Naive thymus-derived CD4-positive, alpha-beta T cell (primary cell): ENCODE measurements at places on chromosomes 16 and 17. TPM values are rescaled to one million over a fixed set of nuclear protein-coding genes. Genes with fewer than 3 reads are reported as not detected.

GRCh38 chr16:534135-534534 is 6.6 kb downstream of the CAPN15 start:
- no peak for DNase-seq
- no peak overlapping the region for H3K27ac ChIP-seq
- no peaks in the 10 kb centered on the region for H3K27me3 ChIP-seq
- peaks cover 10% of the 10 kb centered on the region for H3K4me1 ChIP-seq
- peaks cover 26% of the 10 kb centered on the region for H3K36me3 ChIP-seq

DNA sequence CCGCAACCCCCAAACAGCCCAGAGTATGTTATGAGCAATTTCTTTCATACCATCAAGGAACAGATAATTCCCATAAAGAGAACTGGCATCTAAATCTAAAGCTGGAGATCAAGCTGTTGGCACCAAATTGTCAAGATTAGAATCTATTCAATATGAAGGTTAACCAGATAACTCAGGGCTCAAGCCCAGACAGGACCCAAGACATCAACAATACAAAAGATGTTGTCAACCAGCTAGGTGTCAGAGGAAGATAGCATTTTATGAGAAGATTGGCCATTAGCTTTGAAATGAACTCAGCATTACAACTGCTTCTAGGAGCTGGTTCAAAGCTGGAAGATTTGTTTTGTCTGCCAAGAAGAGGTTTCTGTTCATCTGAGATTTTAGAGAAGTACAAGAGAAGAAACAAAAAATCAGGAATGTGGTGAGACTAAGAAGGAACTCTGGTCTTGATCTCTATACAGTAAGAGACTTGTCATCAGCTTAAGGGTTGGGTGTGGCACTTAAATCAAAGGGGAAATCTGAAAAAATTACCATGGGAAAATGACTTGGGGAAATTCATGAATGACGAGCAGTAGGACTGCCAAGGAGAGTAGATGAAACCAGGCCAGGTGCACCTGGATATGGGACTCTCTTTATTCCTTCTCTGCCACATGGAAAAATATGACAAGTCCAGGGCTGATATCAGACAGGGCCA is 64.2 kb upstream of the COX10 start:
- no peaks in the 10 kb centered on the region for H3K27me3 ChIP-seq
- no peaks in the 10 kb centered on the region for H3K36me3 ChIP-seq
- H3K4me1 ChIP-seq: no peaks in the 10 kb centered on the region
- H3K4me3 ChIP-seq: no peak overlapping the region
- no peak for DNase-seq
- H3K27ac ChIP-seq: no peak overlapping the region

DNA sequence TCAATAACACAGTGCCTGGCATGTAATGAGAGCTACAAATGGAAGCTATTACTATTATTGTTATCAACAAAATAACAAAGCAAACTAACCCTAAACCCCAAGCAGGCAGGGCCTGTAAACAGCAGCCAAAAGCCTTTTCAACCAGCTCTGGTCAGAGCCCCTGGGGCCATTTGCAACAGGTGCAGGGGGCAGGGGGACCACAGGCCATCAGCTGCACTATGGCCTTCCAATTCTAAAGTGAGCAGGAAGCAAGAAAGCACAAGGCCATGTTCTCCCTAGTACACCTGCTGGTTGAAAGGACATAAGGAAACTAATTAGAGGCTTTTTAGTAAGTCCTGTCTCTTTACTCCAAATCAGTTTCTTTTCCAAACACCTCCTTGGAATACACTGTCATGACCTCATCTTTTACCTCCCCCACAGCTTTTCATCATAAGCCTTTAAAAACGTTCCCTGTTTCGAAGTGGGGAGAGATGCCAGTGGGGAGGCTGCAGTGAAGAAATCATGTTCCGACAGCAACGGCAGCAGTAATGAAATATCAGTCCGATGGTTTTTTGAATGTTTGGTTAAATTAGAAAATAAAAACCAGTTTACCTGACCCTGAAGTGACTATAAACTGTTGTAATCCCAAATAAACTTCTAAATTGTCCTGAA is 68.4 kb upstream of the GSG1L start:
- H3K27me3 ChIP-seq: no peaks in the 10 kb centered on the region
- no peak for DNase-seq
- peaks cover 6% of the 10 kb centered on the region for H3K4me1 ChIP-seq
- H3K27ac ChIP-seq: no peak overlapping the region

DNA sequence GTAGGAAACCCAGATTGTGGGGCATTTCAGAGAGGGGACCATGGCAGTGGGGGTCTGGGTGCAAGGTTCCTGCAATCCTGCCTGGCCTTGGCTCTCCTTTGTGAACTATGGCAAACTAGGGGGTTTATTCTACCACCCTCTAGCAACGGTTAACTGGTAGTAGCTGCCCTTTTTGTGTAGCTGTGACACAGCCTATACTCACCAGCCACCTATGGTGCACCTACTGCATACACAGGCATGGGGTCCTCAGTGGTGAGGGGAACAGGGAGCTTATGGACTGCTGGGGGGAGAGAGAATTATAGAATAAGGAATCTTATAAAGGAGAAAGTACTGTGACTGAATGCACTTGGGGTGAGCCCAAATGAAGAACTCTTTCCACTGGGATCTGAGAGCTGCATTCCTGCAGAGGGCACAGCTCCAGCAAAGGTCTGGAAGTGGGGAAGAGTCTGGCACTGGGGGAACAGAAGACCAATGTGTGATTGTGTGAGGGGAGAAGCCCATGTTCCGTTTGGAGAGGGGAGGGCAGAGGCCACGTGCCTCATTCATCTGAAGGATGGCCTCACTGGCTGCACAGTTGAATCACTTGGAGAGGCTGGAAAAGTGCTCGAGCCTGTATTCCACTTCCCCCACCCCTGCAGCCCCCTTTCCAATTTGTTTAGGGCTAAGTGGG is 2.1 kb downstream of the MT1X start:
- H3K4me3 ChIP-seq: no peak overlapping the region
- H3K36me3 ChIP-seq: no peaks in the 10 kb centered on the region
- no peaks in the 10 kb centered on the region for H3K27me3 ChIP-seq
- H3K4me1 ChIP-seq: peaks cover 15% of the 10 kb centered on the region
- no peak for DNase-seq
- H3K27ac ChIP-seq: no peak overlapping the region

DNA sequence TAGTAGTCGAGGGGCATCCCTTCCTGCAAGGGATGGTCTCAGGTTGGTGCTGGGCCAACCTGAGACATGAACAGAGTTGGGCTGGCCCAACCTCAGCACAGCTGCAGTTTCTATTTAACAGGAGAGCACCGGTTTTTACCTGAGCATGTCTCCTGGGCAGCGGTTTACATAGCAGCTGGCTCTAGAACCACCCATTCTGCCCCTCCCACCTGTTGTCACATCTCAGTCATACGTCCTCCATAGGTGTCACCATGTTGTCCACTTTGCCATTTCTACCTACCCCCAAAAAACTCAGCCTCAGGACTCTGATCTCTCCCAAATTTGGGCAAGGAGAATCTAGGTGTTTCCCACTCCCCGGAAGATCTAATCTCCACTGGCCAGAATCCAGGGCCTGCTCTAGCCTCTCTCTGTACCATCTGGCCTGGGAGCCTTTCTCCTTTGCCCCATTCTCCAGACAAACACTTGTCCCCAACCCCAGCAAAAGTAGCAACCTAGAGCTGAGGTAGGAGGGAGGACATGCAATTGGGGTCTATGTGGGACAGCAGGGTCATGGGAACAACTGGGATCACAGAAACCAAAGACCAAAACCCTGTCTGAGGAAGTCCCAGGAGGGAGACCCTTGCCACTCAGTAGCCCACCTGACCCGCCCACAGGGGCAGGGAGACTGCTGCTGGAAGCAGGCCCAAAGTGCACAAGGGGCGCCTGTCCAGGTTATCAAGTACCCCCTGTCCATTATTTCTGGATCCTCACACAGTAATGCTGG is 19.1 kb downstream of the ETV4 start:
- no peaks in the 10 kb centered on the region for H3K4me1 ChIP-seq
- peaks cover 25% of the 10 kb centered on the region for H3K36me3 ChIP-seq
- DNase-seq: no peak
- no peaks in the 10 kb centered on the region for H3K27me3 ChIP-seq

- H3K27me3 ChIP-seq: no peaks in the 10 kb centered on the region
- H3K36me3 ChIP-seq: peaks cover 15% of the 10 kb centered on the region
- no peaks in the 10 kb centered on the region for H3K4me1 ChIP-seq
- DNase-seq: no peak
- no peak overlapping the region for H3K27ac ChIP-seq
- no peak overlapping the region for H3K4me3 ChIP-seq
Observed at GRCh38 chr17:82615084-82616020, 32.9 kb downstream of the WDR45B start.

GRCh38 chr17:21199311-21199710 is 14.7 kb downstream of the TMEM11 start:
- peaks cover 68% of the 10 kb centered on the region for H3K36me3 ChIP-seq
- H3K4me1 ChIP-seq: no peaks in the 10 kb centered on the region
- H3K27me3 ChIP-seq: no peaks in the 10 kb centered on the region
- no peak overlapping the region for H3K27ac ChIP-seq
- no peak for DNase-seq
- no peak overlapping the region for H3K4me3 ChIP-seq

GRCh38 chr17:61416540-61417363 is 17.1 kb downstream of the TBX2 start:
- DNase-seq: no peak
- no peaks in the 10 kb centered on the region for H3K4me1 ChIP-seq
- no peak overlapping the region for H3K27ac ChIP-seq
- H3K36me3 ChIP-seq: no peaks in the 10 kb centered on the region
- H3K4me3 ChIP-seq: no peak overlapping the region
- H3K27me3 ChIP-seq: no peaks in the 10 kb centered on the region

DNA sequence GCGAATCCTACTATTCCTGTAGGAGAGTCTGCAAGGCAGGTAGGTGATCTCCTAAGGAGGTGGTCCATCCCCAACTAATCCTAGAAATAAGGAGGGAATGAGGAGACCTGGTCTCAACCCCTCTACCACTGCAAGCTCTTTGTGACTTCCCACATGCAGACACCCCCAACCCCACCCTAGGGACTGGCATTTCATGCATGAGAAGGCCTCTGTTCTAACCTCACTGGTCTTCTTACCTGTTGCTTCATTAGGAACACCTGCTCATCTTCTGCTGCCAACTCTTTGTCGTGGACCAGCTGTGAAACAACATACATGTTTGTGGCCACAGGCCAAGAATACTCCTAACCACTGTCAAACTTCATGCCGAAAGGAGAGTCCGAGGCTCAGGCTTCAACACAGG is 22.6 kb downstream of the DYNC1LI2 start:
- no peak overlapping the region for H3K4me3 ChIP-seq
- H3K27me3 ChIP-seq: no peaks in the 10 kb centered on the region
- no peak overlapping the region for H3K27ac ChIP-seq
- H3K36me3 ChIP-seq: peaks cover 23% of the 10 kb centered on the region
- H3K4me1 ChIP-seq: no peaks in the 10 kb centered on the region
- no peak for DNase-seq

- no peaks in the 10 kb centered on the region for H3K27me3 ChIP-seq
- no peak for DNase-seq
- peaks cover 19% of the 10 kb centered on the region for H3K36me3 ChIP-seq
- H3K4me1 ChIP-seq: no peaks in the 10 kb centered on the region
- H3K27ac ChIP-seq: no peak overlapping the region
- no peak overlapping the region for H3K4me3 ChIP-seq
Observed at GRCh38 chr16:23406546-23407240, 46.3 kb downstream of the COG7 start.

DNA sequence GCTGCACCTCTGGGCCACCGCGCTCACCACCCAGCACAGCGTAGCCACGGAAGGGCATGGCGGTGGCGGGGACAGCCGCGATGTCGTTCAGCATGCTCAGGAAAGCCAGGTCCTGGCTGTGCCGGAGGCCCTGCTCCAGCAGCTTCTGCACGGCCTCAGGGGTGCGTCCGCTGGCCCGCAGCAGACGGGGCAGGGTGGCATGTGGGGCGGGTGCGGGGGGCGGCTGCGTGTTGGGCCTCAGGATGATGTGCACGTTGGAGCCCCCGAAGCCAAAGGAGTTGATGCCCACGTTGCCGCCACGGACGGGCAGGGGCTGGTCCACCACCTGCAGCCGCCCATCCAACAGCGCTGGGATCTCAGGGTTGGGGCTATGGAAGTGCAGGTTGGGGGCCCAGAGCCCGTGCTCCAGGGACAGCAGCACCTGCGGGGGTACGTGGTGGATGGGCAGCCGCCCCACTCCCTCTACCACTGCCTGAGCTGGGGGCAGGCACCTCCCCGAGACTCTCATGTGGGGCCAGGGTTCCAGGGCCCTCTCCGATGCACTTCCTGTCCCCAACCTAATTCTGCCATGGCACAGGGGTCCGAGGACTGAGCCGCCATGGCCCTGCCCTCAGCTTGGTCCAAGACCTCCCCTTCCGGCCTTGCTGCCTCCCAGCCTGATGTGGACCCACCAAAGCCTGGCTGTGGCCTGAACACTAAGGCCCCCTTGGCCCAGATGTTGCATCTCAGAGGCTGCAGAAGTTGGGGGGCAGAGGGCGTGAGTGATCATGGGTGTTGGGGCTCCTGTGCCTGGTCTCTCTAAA is 6.6 kb downstream of the FASN start:
- H3K27me3 ChIP-seq: no peaks in the 10 kb centered on the region
- no peak overlapping the region for H3K27ac ChIP-seq
- no peak overlapping the region for H3K4me3 ChIP-seq
- no peak for DNase-seq
- H3K4me1 ChIP-seq: peaks cover 5% of the 10 kb centered on the region

- no peaks in the 10 kb centered on the region for H3K27me3 ChIP-seq
- H3K4me1 ChIP-seq: no peaks in the 10 kb centered on the region
- no peak for DNase-seq
- H3K36me3 ChIP-seq: no peaks in the 10 kb centered on the region
- no peak overlapping the region for H3K4me3 ChIP-seq
Observed at GRCh38 chr16:22721511-22722100, 92.4 kb upstream of the HS3ST2 start.

GRCh38 chr17:41492771-41493170 is 3.1 kb upstream of the KRT36 start:
- DNase-seq: no peak
- H3K36me3 ChIP-seq: no peaks in the 10 kb centered on the region
- peaks cover 5% of the 10 kb centered on the region for H3K4me1 ChIP-seq
- H3K27ac ChIP-seq: no peak overlapping the region
- H3K4me3 ChIP-seq: no peak overlapping the region
- H3K27me3 ChIP-seq: no peaks in the 10 kb centered on the region

DNA sequence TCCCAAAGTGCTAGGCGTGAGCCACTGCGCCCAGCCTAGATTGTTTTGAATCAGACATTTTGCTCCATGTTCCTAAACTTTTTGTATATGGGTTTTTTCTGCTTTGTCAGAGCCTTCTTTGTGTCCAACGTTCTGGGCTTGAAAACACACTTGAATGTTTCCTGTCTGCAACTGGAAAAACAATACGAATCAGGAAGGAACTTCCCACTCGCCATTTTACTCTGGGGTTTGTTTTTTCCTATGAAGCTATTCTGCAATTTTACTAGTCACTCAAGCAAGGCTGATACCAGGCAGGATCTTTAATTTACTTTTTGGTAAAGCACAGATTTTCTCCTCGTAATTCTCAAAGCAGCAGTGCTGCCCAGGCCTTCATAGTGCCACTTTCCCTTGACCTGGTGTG is 31.6 kb downstream of the ARHGAP17 start:
- no peak for DNase-seq
- H3K4me3 ChIP-seq: no peak overlapping the region
- no peaks in the 10 kb centered on the region for H3K4me1 ChIP-seq
- H3K27ac ChIP-seq: no peak overlapping the region
- no peaks in the 10 kb centered on the region for H3K27me3 ChIP-seq
- no peaks in the 10 kb centered on the region for H3K36me3 ChIP-seq

- no peaks in the 10 kb centered on the region for H3K27me3 ChIP-seq
- no peak overlapping the region for H3K4me3 ChIP-seq
- H3K27ac ChIP-seq: no peak overlapping the region
- H3K4me1 ChIP-seq: peaks cover 20% of the 10 kb centered on the region
- DNase-seq: no peak
Observed at GRCh38 chr17:35569405-35569804, 8.8 kb upstream of the SLFN14 start.

The TEX19 gene
- total RNA-seq: not detected

The SPN gene
- total RNA-seq: 328 and 333 TPM in 2 replicates

The NLK gene
- total RNA-seq: 16.3 and 18.0 TPM in 2 replicates

The SEZ6L2 gene
- 0.19 TPM in 1 of 2 replicates, not detected in the other for total RNA-seq

The COX11 gene
- 92.9 TPM for total RNA-seq

The ATP1B2 gene
- 1.1 TPM for total RNA-seq
